Gastrocnemius medialis (tissue), 4 donors: ENCODE measurements at places on chromosomes 1 and 21. TPM values are rescaled to one million over a fixed set of nuclear protein-coding genes. Genes with fewer than 3 reads are reported as not detected.

ELOVL1 gene
- total RNA-seq: 22.8 TPM

- no peaks in the 10 kb centered on the region for H3K27me3 ChIP-seq
- DNase-seq: peak; percentile 85
- peak overlapping the region; percentile 40 for H3K4me3 ChIP-seq
- peaks cover 62% of the 10 kb centered on the region for H3K36me3 ChIP-seq
Observed at GRCh38 chr1:169112241-169112640, 5.8 kb downstream of the ATP1B1 start.

GRCh38 chr1:25030012-25030411, 99.9 kb upstream of the RUNX3 start:
- no peak overlapping the region for H3K4me3 ChIP-seq
- no peaks in the 10 kb centered on the region for H3K4me1 ChIP-seq
- no peaks in the 10 kb centered on the region for H3K27me3 ChIP-seq
- H3K36me3 ChIP-seq: no peaks in the 10 kb centered on the region

DNA sequence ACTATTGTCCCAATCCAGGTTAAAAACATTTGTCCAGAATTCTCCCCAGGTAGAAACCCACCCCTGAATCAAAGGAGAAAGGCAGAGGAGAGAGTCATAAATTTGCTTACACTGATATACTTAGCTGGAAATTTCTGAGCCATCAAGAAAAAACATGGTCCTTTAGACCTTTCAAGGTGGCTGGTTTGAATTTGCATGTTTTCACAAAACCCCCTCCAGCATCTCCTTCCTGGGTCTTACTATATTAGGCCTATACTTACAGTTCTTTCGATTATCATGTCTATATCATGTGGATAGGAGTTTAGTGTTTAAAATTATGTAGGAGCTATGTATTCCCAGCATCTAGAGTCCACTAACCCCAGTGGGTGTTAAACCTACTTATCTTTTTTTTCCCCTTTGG, 178.2 kb downstream of the PLPP3 start:
- H3K4me3 ChIP-seq: no peak overlapping the region
- no peaks in the 10 kb centered on the region for H3K27me3 ChIP-seq
- DNase-seq: no peak
- H3K4me1 ChIP-seq: no peaks in the 10 kb centered on the region
- H3K36me3 ChIP-seq: no peaks in the 10 kb centered on the region

DNA sequence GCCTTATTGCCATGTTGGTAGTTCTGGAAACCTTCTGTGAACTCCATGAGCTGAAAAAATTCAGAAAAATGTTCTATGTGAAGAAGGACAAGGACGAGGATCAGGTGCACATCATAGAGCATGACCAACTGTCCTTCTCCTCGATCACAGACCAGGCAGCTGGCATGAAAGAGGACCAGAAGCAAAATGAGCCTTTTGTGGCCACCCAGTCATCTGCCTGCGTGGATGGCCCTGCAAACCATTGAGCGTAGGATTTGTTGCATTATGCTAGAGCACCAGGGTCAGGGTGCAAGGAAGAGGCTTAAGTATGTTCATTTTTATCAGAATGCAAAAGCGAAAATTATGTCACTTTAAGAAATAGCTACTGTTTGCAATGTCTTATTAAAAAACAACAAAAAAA, 57.4 kb downstream of the KCNK1 start:
- H3K36me3 ChIP-seq: no peaks in the 10 kb centered on the region
- no peaks in the 10 kb centered on the region for H3K27me3 ChIP-seq
- H3K4me3 ChIP-seq: no peak overlapping the region
- H3K27ac ChIP-seq: no peak overlapping the region
- H3K4me1 ChIP-seq: no peaks in the 10 kb centered on the region
